Diencephalon (tissue), 1 donor: ENCODE measurements at places on chromosomes 7 and 10. TPM values are rescaled to one million over a fixed set of nuclear protein-coding genes. Genes with fewer than 3 reads are reported as not detected.

Gene FXYD4
- total RNA-seq = not detected

Gene AOAH
- 5.3 TPM for total RNA-seq

Gene BEND7
- 16.8 TPM for total RNA-seq

Gene CPN1
- not detected for total RNA-seq

Gene REEP3
- 21.0 TPM for total RNA-seq

Gene TSPAN13
- total RNA-seq = 111 TPM

Gene KLF14
- 0.23 TPM for total RNA-seq

Gene AQP1
- 7.6 TPM for total RNA-seq

Gene LBX1
- not detected for total RNA-seq

Gene PRSS2
- total RNA-seq = not detected

Gene LRRD1
- 0.92 TPM for total RNA-seq

Gene CFAP70
- 6.0 TPM for total RNA-seq

Gene MYOZ1
- 0.46 TPM for total RNA-seq

Gene VIPR2
- total RNA-seq = 2.8 TPM

Gene HABP2
- total RNA-seq = 0.23 TPM

Gene EPO
- not detected for total RNA-seq

Gene EBF3
- total RNA-seq = 19.6 TPM

Gene CCDC136
- 57.2 TPM for total RNA-seq

Gene ZNF804B
- total RNA-seq = 8.3 TPM

Gene CCDC172
- total RNA-seq = not detected

Gene JAKMIP3
- 7.6 TPM for total RNA-seq

Gene PRKCQ
- 5.3 TPM for total RNA-seq

Gene LRGUK
- 11.8 TPM for total RNA-seq

Gene ACBD7
- 54.2 TPM for total RNA-seq

Gene STEAP2
- 9.9 TPM for total RNA-seq

Gene AKR1D1
- not detected for total RNA-seq

Gene GPR22
- total RNA-seq = 27.2 TPM

Gene IFIT1B
- total RNA-seq = 0.92 TPM

Gene SEC31B
- total RNA-seq = 5.3 TPM

Gene ACSM6
- not detected for total RNA-seq

Gene GDF2
- 0.23 TPM for total RNA-seq

Gene GRID2IP
- total RNA-seq = 2.1 TPM

Gene FHIP2A
- total RNA-seq = 50.3 TPM

Gene EGR2
- total RNA-seq = 1.2 TPM

Gene CYP26C1
- 0.23 TPM for total RNA-seq

Gene MCM10
- total RNA-seq = 5.3 TPM

Gene COL17A1
- total RNA-seq = under 0.01 TPM

Gene SH2D4B
- 0.23 TPM for total RNA-seq

Gene COL28A1
- 1.4 TPM for total RNA-seq
